ENCODE measurements at places on chromosomes 6 and 20.
A peak's percentile ranks its signal among the peaks of the same experiment; 100 is the strongest.

- DNase-seq = no peak
Observed at GRCh38 chr20:40892642-40893041, 136.0 kb upstream of the TOP1 start.

DNA sequence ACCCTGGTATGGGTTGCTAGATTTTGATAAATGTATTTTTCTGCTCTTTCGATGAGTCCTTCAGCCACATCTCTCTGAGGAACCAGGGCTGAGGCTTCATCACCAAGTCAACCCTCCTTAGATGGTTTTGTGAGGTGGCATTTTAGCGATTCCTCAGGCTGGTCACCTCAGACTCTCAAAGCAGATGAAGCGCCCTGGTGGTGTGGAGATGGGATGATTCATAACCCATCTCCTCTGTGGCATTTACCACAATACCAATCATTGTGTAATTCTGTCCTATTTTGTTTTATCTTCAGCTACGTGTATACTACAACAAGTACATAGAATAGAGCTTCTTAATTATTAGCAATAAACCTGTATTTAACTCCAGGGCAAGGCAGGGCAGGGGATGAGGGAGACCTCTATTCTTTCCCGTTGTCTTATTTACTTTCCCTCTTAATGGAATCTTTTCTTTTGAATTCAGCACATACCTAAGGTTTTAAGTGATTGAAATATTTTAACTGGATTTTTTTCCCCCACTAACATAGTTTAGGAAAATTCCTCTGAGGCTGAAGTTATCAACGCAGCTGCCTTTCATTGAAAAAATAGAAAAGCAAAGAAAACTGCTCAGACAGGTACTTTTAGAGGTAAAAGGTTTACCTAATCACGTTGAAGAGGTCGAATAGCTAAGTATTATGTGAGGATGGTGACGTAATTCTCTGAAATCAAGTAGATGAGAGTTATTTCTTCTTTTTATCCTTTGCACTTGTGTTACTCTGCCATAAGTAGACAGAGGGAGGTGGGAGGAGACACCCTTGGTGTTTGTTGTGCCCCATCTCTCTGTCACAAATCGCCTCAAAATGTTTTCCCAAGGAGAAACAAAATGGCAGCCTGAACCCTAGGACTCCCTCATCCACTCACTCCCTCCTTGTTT lies 57.4 kb upstream of the EDN3 start:
- DNase-seq = no peak

GRCh38 chr20:7136886-7137285 lies 369.4 kb downstream of the BMP2 start:
- DNase-seq = no peak

DNA sequence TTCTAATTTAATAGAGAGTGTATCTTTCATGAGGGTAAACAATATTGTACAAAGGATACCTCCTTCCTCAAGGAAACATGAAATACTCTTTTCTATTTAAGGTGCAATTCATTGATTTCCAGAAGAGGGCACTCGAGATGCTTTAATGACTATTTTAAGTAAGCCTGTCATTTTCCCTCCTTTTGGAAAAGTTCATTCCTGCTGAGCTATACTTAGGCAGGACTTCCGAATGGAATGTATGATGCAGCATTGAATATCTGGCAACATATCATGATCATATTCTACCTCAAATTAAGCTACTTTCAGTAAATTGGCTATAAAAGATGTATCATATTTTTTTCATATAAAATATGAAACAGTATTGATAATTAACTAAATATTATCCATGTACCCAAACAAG lies 5.0 kb downstream of the DST start:
- DNase-seq = no peak

- no peak for DNase-seq
Observed at GRCh38 chr20:33676121-33676520, 1.9 kb upstream of the NECAB3 start.

- no peak for DNase-seq
Observed at GRCh38 chr6:15343490-15344191, 97.8 kb downstream of the JARID2 start.

GRCh38 chr20:51402201-51402600 lies 140.3 kb downstream of the NFATC2 start:
- no peak for DNase-seq

DNA sequence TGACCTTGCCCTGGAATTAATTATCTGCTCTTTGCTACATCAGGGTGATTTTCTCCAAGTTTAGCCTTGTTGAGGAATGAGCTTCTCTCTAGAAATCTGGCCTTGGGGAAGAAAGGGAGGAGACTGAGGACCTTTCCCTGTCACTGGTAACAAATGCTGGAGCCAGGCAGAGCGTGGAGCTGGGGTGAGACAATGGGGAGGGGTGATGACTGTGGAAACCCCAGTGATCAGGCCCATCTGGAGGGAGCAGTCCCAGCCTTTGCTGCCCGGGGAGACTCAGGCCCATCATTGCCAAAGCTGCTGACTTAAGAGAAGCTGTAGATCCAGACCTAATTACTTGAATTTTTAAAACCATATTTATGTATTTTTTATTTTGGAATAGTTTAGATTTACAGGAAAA lies 31.3 kb downstream of the BCAS4 start:
- DNase-seq = no peak

- DNase-seq = no peak
Observed at GRCh38 chr6:35725721-35726438, 11.0 kb upstream of the ARMC12 start.

DNA sequence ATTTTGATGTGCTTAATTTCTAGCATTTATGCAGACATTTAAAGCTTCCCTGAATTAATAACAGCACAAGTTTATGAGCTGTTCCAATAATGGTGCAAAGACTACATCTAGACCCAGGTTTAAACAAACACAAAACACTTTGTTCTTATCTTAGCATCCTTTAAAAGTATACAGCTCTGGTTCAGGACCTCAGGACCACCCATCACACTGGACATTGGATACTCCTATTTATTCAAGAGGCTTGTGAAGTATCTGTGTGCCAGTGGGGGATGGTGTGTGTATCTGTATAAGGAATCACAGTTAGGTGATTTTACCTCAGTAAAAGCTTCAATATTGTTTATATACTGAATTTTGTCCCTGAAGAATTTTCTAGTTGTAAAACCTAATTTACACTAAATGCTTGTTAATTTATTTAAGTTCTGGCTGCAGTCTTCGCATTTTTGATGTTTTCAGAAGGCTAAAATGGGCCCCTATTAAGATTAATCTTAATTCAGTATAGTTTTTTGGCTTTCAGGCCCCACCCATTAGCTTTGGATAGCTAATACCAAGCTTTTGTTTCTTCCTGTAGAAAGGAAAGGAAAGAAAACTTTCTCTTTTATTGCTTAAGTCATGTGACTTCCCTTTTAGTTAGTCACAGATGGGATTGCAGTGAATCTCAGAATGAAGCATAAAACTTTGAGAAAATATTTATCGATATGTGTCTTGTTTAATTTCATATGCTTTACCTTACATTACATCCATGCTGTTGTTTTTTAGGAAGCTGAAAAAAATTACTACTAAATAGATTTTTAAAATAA lies 13.1 kb downstream of the LIN28B start:
- no peak for DNase-seq

DNA sequence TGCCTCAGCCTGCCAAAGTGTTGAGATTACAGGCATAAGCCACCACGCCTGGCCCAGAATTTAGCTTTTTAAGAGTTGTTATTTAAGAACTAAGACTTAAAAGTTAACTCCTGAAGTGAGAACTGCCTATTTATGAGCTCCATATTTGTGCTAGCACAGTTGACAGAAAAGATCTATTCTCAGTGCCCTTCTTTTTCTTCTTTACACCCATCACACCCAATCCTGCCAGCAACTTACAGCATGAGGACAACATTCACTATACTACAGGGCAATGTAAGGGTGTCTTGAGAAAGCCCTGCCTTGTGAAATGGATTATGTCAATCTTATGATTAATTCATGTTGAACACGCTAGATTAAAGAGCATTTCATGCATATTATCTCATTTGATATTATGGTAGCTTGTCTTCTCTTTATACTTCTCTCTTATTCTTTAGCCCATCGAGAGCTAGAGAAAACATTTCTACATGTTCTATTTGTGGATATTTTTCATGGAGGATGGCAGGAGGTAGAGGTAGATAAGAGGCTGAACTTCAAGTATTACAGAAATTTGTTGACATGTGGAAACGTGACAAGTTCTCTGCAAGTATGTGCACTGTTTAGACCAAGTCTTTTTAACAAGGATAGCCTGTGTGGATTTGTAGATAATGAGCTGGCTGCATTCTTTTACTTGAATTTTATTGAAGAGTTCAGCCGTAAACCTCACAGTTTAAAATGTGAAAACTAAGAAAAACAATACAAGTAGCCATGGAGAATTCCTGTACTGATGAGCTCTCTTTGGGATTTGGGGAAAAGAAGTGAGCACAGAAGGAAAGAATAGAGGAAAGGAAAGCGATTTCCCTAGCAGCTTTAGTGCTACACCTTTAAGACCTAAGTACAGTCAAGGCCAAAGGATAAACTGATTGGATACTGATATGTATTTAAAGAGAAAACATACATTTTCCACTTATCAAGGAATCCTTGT lies 212.2 kb downstream of the ARHGAP18 start:
- DNase-seq = no peak

- no peak for DNase-seq
Observed at GRCh38 chr6:92550501-92550900, 868.9 kb downstream of the EPHA7 start.

GRCh38 chr6:169200893-169201514 lies 52.6 kb downstream of the THBS2 start:
- no peak for DNase-seq

- DNase-seq = no peak
Observed at GRCh38 chr6:146489468-146490151, 54.0 kb upstream of the RAB32 start.

DNA sequence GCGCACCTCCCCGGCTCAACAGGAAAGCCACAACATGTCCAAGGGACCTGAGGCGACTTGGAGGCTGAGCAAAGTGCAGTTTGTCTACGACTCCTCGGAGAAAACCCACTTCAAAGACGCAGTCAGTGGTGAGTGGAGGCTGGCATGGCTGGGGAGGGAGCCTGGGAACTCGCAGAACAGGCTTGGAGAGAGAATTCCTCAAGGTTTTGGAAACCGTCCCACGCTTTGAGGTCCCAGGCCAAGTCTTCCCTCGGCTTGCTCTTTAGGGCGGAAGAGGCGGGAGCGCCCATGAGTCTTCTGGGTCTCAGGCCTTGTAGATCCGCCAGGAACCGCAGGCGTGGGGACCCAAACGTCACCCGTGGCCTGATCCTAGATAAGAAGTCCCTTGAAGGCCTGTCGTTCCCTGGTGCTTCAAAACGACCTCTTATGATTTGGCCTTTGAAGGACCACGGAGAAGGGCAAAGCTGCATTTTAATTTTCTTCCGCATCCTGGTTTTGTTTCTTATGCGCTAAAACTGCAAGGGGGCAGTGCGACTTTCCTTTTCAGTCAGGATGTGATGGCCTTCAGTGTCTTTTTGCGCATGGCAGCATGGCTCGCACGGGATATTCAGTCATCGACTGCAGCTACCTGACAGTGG lies 2.0 kb downstream of the LAMP5 start:
- no peak for DNase-seq

GRCh38 chr6:170480050-170480692 lies 72.9 kb downstream of the PSMB1 start:
- no peak for DNase-seq

- DNase-seq = no peak
Observed at GRCh38 chr6:115890238-115890637, 170.5 kb downstream of the FRK start.

DNA sequence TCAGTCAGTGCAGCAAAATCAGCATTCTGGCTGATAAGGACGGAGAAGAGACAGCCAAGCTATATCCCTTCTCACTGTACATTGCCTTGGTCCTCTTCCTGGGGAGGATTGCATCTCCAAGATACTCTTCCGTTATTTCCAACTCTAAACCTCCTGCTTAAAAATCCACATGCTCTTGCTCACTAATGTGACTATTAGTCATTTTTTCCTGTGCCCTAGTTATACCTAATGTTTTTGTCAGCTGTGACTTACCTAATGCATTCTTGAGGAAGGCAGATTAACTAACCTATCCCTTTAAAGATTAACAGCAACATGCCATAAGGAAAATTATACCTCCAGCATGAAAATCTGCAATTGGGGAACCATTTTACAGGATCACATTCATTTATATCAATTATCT lies 317.6 kb downstream of the BTBD9 start:
- DNase-seq = no peak

- no peak for DNase-seq
Observed at GRCh38 chr20:53097791-53098190, 125.6 kb downstream of the TSHZ2 start.

DNA sequence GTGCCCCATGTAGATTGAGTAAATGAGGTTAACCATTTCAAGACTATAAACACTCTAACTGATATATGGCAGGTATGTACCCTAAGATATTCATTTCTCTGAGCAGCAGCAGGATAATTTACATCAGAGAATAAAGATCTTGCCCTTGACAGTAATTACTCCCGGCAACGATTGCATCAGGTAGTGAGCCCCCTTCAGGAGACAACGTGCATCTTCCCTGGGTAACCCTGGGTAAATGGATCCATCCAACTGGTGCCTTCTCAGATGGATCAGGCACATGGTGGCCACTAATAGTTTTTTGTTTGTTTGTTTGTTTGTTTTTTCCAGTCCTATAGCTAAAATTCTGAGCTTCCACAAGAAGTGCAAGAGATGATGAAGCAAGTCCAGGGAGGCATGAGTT lies 469.4 kb upstream of the SLC35B3 start:
- DNase-seq = no peak

DNA sequence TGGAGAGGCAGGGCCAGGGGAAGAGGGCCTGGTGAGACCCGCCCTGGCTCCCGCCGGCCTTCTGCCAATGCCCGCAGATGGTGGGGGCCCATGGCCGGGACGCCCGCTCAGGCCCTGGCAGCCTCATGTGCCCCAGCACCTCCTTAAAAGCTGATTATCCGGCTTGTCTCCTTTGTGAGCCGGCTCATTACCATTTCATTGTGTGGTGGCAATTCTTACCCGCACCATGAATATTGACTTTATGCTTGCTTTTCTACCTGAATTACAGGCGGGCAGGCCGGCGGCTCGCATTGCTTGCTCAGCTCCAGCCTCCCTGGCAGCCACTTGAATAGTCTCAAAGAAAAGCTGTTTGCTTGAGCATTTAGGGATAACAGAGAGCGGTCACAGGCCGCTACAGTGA lies 120.0 kb upstream of the JAG1 start:
- DNase-seq = no peak

DNA sequence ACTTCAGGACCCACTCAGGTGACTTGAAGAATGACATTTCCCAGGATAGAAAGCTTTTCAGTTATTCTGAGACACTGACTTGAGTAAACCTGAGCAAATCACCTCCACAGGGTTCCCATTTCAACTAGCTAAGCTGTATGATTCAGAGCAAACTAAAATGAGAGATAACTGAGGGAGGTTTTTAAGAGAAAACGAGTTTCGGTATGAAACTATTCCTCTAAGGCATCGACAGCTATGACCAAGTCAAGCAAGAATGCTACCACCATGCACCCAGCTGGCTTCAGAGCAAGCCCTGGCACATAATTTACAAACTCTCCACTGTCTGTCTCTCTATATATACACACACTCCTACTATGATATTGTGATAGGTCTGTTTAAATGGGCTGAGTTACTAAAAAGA lies 75.4 kb downstream of the PERP start:
- DNase-seq = no peak

GRCh38 chr6:92124200-92124651 lies 1295.1 kb downstream of the EPHA7 start:
- peak; percentile 58 for DNase-seq

GRCh38 chr20:35306931-35307517 lies 14.8 kb upstream of the FAM83C start:
- DNase-seq = no peak

All from left forelimb (tissue), 1 donor.